ENCODE measurements at places on chromosomes 16 and 17.

GRCh38 chr17:36602030-36602748, 806 bp downstream of the MRM1 start:
- DNase-seq: peak; percentile 29

DNA sequence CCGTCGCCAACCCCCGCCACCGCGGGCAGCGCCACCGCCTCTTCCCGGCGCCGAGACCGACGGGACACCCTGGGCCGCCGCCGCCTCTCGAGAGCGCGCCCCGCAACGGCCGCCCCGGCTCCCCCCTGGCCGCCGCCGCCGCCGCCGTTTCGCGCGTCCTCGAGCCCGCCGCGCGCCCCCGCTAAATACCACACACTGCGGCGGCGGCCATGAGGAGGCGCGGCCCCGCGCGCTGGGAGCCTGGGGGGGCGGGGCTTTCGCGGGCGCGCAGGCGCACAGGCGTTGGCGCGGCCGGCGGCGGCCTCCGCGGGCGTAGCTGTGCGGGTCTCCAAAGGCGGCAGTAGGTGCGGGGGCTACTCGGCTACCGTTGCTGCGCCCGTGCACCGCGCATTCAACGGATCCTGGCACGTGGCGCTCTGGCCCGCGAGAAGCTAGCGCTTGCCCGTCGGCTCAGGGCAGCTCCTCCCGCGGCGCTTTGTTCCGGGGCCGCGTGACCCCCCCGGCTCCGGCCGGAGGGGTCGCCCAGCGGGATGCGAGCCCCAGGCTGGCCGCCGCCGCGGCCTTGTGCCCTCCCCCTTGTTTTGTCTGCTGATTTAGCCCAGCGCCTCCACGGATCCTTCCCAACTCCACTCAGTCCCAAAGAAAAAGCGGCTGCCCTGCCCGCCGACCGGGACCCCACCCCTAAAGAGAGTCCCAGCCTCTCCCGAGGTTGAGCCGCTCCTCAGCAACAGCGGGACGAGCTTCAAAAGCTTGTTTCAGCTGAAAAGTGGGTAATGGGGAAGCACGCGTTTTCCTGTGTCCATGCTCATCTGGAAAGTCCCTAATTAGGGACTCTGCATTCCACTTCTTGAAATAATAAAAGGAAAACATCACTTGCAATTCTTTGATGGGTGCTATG, at the start of gene SIAH1:
SIAH1 (minus strand) TSS at position 161 of the 898 bp plus-strand sequence. CDS start 22,985 bp downstream, outside the sequence.
- DNase-seq: peak; percentile 81

GRCh38 chr16:35174016-35174415, 1714.6 kb downstream of the TP53TG3F start:
- no peak for DNase-seq

GRCh38 chr16:23858542-23858941, 22.8 kb downstream of the PRKCB start:
- DNase-seq: no peak

- no peak for DNase-seq
Measured at GRCh38 chr17:14784997-14785696, 480.0 kb downstream of the PMP22 start.

DNA sequence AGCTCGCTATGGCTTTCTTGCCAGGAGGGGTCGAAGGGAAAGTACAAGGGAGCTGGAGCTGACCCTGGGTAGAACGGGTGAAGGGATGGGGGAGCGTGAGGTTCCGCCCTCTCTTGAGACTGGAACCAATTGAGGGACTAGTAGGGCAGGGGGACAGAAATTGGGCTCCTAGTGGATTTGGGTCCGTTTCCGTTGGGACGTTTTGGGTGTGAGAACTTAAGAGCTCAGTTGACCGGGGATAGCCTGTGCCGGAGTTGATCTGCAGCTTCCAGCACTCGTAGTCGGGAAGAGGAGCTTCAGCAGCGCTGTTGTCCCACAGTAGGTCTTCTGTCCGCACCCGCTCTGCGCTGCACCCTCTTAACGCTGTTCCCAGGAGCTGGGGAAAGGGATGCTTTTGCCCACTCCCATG, 481 bp downstream of the CNTROB start:
- DNase-seq: peak; percentile 46

GRCh38 chr16:80459966-80460365, 80.8 kb upstream of the DYNLRB2 start:
- DNase-seq: no peak

DNA sequence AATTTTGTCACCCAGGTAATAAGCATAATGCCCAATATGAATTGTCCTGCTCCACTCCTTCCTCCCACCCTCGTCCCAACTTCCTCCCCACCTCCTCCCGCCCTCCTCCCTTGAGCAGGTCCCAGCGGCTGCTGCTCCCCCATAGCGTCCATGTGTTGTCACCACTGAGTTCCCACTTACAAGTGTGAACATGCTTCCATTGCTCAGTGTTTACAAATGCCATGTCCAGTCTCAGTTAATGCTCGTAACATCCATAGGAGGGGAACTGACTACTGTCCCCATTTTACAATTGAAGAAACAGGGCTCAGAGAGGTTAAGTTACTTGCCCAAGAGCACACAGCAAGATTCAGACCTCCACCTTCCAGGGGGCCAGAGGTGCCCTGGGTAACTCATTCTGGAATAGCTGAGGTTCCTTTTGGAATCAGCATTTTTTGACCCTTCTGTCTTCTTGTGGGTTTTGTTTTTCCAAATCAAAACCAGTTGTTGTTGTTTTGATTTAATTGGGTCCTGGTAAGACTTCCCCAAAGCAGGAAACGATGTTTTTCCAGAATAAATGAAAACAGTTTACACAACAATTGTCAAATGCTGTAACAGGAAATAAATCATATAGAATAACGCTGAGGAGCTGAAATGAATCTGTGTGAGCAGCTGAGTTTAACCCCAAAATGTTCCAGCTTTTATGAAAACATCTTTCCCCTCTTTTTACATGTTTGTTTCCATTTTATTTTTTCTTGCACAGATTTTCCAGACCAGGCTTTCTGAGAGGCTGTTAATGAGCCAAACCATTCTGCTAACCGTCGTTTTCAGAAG, 73.9 kb downstream of the ZDHHC7 start:
- DNase-seq: no peak

DNA sequence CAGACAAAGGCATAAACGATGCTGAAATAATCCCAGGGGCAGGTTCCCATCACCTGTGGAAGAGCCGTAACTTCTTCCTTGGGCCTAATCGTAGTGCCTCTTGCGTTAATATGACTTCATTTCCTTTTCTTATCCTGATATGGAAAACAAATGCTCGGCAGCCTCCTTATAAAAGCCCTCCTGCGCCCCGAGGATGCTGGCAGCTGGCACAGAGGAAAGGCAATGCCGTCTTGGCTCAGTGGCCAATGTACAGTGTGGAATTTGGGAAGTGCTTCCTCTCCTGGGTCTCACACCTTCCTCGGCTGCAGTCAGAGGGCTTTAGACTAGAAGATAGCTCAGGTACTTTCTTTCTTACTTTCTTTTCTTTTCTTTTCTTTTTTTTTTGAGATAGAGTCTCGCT, 3.4 kb downstream of the SCN4A start:
- DNase-seq: no peak

GRCh38 chr16:57642160-57643135, 14.0 kb downstream of the ADGRG1 start:
- no peak for DNase-seq

DNA sequence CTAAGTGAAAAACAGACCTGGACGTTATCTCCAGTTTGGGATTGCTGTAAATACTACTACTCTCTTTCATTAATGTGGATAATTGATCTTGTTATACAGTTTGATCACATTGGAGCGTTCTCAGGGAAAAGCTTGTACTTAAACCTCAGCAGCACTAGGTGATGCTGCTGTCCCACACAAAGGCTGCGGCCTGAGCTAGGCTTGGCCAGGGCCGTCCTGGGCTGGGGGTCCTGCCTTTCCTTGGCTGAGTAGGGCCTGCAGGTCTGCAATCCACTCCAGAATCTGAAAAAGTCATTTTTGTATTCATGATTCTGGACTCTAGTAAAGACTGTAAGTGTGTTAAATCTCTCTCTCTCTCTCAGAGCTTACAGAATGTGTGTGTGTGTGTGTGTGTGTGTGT, 23.7 kb upstream of the PMFBP1 start:
- DNase-seq: no peak
